Large intestine (tissue), 12 donors: ENCODE measurements at places on chromosomes 16 and 17. TPM values are rescaled to one million over a fixed set of nuclear protein-coding genes. Genes with fewer than 3 reads are reported as not detected.

The CMTR2 gene
- 34.9 TPM for polyA plus RNA-seq

The DCUN1D3 gene
- polyA plus RNA-seq = 18.3 TPM

The PRDM7 gene
- polyA plus RNA-seq = not detected

The RAB37 gene
- 14.3 TPM for polyA plus RNA-seq

The MAP3K14 gene
- 8.7 TPM for polyA plus RNA-seq

The SHISA9 gene
- 2.7 TPM for polyA plus RNA-seq

The CLEC19A gene
- not detected for polyA plus RNA-seq

DNA sequence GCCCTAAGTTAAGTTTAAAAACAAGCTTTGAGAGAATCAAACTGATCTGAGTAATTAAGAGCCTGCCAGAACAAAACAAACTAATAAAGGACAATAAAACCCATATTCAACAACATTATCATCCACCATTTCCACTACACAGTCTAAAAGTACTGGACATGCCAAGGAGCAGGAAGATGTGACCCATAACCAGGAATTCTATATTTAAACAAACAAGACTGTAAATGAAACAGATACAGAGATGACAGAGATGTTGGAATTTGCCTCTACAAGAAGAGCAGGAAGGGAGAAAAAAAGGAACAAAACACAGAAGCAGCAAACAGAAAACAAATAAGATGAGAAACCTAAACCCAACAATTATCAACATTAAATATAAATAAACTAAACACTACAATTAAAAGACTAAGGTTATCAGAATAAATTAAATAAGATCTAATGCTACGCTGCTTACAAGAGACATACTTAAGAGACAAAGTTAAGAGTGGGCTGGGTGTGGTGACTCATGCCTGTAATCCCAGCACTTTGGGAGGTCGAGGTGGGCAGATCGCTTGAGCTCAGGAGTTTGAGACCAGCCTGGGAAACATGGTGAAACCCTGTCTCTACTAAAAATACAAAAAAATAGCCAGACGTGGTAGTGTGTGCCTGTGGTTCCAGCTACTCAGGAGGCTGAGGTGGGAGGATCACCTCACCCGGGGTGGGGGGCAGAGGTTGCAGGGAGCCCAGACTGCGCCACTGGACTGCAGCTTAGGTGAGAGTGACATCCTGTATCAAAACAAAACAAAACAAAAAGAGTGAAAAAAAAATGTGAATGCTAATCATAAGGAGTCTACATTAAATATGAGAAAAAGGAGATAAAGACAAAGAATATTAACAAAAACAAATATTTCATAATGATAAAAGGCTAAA lies 50.6 kb downstream of the CREBBP start:
- no peaks in the 10 kb centered on the region for H3K4me1 ChIP-seq
- DNase-seq = no peak
- peaks cover 15% of the 10 kb centered on the region for H3K36me3 ChIP-seq
- H3K27me3 ChIP-seq = no peaks in the 10 kb centered on the region

GRCh38 chr16:87637357-87637756 lies 35.0 kb downstream of the JPH3 start:
- H3K27ac ChIP-seq = no peak overlapping the region
- H3K27me3 ChIP-seq = peaks cover 2% of the 10 kb centered on the region
- no peak for DNase-seq
- no peaks in the 10 kb centered on the region for H3K36me3 ChIP-seq

DNA sequence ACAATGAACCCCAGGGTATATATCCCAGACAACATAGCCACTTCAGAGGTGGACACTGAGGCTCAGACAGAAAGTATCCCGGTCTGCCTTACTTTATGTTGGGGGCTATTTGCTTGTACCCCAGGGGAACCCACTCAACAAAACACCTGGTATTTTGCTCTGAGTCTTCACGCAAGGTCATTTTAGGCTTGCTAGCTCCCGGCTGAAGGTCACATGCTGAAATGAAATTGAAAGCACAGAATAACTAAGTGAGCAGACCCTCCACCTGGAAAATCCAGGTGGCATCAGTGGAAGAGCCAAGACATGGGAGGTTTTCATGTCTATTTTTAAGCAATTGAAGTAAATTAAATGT lies 4.1 kb upstream of the KDM8 start:
- no peak overlapping the region for H3K4me3 ChIP-seq
- peaks cover 10% of the 10 kb centered on the region for H3K4me1 ChIP-seq
- no peaks in the 10 kb centered on the region for H3K36me3 ChIP-seq
- H3K27ac ChIP-seq = no peak overlapping the region
- H3K27me3 ChIP-seq = no peaks in the 10 kb centered on the region

- peaks cover 38% of the 10 kb centered on the region for H3K36me3 ChIP-seq
- peak overlapping the region; percentile 21 for H3K4me3 ChIP-seq
- DNase-seq = peak; percentile 96
- H3K27me3 ChIP-seq = no peaks in the 10 kb centered on the region
These were observed 24.0 kb downstream of the LLGL2 start for GRCh38 chr17:75549246-75550138.

GRCh38 chr16:89420204-89420603 lies 70.2 kb downstream of the ANKRD11 start:
- no peak overlapping the region for H3K4me3 ChIP-seq
- H3K27ac ChIP-seq = no peak overlapping the region
- peaks cover 36% of the 10 kb centered on the region for H3K4me1 ChIP-seq
- H3K27me3 ChIP-seq = no peaks in the 10 kb centered on the region
- DNase-seq = no peak
- H3K36me3 ChIP-seq = peaks cover 4% of the 10 kb centered on the region

GRCh38 chr16:88789594-88789993 lies 4.6 kb upstream of the PIEZO1 start:
- no peaks in the 10 kb centered on the region for H3K27me3 ChIP-seq

- H3K36me3 ChIP-seq = no peaks in the 10 kb centered on the region
- no peak overlapping the region for H3K4me3 ChIP-seq
- no peaks in the 10 kb centered on the region for H3K27me3 ChIP-seq
- no peak for DNase-seq
- no peaks in the 10 kb centered on the region for H3K4me1 ChIP-seq
These were observed 36.8 kb downstream of the ADCY7 start for GRCh38 chr16:50303041-50303604.

DNA sequence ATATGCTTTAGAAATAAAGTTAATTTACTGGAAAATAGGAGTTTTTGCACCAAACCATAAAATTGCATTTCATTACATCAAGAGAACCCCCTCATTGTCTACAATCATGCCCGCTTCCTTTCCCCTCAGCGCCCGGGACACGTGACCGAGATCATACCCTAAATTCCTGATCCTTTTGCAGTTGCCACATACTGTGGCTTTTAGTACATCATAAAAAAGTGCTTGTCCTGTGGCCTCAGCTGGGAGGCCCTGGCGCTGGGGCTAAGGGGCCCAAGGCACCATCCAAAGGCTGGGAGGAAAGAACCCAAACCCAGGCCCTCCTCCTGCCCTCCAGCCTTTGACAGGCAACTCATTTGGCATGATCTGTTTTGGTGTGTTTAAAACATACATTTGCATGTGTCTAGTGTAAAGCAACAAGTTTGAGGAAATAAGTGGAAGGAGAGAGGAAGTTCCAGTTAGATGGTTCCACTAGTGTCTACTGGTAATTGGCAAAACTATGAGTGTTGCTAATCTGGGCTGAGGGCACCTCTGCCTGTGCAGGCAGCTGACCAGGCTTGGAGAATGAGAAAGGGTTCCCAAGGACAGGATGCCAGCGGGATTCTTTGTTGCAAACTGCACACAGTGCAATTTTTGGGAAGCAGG lies 6.0 kb downstream of the CDK5R1 start:
- H3K27ac ChIP-seq = no peak overlapping the region
- no peak overlapping the region for H3K4me3 ChIP-seq
- no peaks in the 10 kb centered on the region for H3K27me3 ChIP-seq
- DNase-seq = no peak
- H3K4me1 ChIP-seq = peaks cover 3% of the 10 kb centered on the region

GRCh38 chr16:82241469-82242052 lies 71.5 kb upstream of the MPHOSPH6 start:
- H3K27ac ChIP-seq = no peak overlapping the region
- no peak for DNase-seq
- no peaks in the 10 kb centered on the region for H3K36me3 ChIP-seq
- H3K27me3 ChIP-seq = peaks cover 2% of the 10 kb centered on the region
- H3K4me3 ChIP-seq = no peak overlapping the region
- H3K4me1 ChIP-seq = no peaks in the 10 kb centered on the region

DNA sequence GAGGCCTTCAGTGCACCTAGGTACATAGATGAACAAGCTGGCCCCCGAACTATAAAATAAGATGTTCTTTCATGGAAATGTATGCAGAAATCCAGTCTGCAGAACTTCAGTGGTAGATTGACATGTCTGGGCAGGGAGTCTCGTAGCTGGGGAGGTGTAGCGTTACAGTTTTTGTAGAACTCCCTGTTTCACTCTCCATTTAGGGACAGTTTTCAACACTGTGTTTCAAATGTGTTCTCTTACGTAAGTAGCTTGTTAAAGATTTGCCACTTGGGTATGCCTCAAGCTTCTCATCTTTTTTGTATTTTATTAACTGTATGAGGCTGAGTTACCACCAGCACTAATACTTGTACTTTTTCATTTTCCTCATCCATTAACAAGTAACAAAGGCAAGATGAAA lies 46.6 kb downstream of the PLD6 start:
- peaks cover 3% of the 10 kb centered on the region for H3K4me1 ChIP-seq
- no peak overlapping the region for H3K27ac ChIP-seq
- H3K36me3 ChIP-seq = peaks cover 91% of the 10 kb centered on the region
- H3K27me3 ChIP-seq = no peaks in the 10 kb centered on the region

DNA sequence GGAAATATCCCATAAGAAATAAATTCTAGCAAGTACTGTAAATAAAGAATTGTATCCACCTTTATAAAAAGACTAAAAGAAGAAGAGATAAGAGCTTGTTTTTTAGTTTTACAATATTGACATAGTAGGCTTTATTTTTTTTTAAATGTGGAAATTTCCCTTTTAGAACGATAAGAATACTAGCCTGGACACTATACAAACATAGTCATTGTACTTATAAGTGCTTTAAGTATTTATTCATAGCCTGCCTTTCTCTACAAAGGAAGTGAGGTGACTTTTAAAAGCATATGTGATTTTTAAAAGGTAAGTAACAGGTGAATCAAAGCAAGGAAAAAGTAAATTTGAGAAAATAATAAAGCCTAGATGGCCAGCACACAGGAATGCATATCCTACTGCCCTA lies 17.7 kb downstream of the TOX3 start:
- no peak overlapping the region for H3K4me3 ChIP-seq
- no peaks in the 10 kb centered on the region for H3K27me3 ChIP-seq
- no peak overlapping the region for H3K27ac ChIP-seq
- H3K36me3 ChIP-seq = no peaks in the 10 kb centered on the region
- H3K4me1 ChIP-seq = no peaks in the 10 kb centered on the region

GRCh38 chr16:76976101-76976500 lies 214.9 kb upstream of the MON1B start:
- H3K27ac ChIP-seq = no peak overlapping the region
- no peaks in the 10 kb centered on the region for H3K36me3 ChIP-seq
- H3K4me3 ChIP-seq = no peak overlapping the region
- DNase-seq = no peak
- no peaks in the 10 kb centered on the region for H3K27me3 ChIP-seq

DNA sequence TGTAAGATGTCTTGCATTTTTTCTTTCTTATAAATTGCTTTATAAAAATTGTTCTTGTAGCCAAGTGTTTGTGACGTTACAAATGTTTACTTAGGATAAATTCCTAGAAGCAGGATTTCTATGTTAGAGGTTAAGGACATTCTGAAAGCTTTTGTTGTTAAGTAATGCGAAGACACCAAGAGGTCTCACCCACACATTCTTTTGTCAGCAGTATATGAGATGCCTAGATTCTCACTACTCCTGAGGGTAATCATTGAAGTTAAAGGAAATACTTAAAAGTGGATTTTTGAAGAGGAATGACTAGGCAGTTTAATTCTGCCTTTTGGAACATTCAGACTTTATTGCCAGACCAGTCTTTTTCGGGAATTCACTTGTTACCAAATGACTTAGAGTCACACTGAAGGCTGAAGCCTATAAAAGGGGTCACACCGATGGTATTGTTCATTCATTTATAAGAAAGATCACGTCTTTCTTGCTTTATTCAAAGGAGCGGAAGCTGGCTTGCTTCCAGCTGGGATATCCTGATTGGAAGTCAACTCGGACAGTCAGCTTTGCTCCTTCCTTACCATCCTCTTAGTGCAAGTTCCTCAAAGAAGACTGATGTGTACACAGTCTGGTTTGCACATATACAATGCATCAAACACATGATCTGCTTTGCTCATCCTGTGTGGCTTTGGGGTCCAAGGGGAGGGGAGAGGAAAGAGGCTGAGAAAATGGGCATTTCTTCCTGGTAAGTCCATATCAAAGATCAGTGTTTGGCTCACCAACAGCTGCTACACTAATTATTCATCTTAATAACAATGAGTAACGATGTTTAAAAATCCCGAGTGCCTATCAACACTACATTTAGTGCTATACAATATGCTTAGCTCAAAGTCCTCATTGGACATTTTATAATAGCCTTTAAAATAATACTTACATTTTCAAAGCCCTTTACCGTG lies 160.0 kb downstream of the MAP2K6 start:
- peaks cover 17% of the 10 kb centered on the region for H3K27me3 ChIP-seq
- H3K4me1 ChIP-seq = no peaks in the 10 kb centered on the region
- DNase-seq = no peak
- no peak overlapping the region for H3K27ac ChIP-seq

DNA sequence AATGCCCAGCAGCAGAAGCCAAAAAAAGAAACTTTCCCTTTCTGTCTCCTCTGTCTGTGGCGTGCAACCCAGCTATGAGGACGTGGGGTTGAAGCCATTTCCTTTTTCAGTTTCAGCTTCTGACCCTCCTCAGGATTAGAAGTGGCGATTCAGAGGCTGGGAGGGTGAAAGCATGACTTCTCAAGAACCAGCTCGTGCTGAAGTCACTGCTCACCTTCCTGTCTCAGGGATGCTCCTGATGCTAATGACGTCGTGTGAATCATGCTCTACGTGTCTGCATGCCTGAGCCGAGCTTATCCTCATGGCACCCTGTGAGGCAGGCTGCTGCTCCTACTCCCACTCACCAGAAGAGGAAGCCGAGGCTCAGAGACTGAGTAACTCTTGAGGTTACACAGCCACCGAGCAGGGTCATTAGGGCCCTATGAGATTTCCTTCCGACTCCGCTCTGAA lies 5.7 kb upstream of the LPO start:
- no peak overlapping the region for H3K4me3 ChIP-seq
- no peaks in the 10 kb centered on the region for H3K27me3 ChIP-seq
- DNase-seq = no peak
- H3K36me3 ChIP-seq = no peaks in the 10 kb centered on the region
- H3K27ac ChIP-seq = no peak overlapping the region
